Urinary bladder (tissue), 4 donors: ENCODE measurements at places on chromosomes 6 and 20.
A peak's percentile ranks its signal among the peaks of the same experiment; 100 is the strongest.

DNA sequence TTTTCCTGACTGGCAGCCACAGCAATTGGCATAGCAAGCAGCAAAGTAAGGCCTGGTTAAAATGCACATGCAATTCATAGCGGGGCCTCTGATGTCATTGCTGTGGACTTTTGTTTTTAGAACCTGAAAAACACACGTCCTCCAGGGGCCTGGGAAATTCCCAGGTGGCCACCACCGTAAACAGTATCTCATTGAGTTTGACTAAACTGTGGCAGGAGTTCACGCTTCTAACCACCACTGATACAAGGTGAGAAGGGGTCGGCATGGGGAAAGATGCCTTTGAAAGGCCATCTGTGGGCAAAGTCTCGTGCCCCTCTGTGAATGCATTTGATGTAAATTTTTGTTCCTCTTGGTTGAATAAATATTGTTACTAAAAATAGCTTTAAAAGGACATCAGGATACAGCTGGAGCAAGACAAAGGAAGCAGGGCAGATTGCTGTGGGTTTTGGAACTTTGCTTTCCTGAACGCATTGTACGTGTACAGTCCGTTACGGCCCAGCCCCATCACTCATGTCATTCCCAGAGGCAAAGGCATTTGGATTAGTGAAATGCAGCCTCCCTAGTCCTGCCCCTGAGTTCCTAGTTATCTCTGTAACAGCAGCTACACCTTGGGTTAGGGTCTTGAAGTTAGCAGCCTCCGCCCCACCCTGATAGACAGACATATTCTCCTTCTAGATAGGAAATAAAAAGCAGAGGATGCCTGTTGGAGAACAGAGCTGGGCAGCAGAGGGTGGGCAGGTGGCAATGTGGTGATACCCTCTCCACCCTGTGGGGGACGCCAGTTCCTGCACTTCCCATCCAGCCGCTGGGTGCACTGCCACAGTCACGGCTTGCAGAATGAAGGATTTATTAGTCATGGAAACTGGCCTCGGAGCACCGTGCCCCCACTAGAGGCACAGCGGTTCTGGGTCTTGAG, 80.3 kb downstream of the ZDHHC14 start:
- no peak for DNase-seq

- DNase-seq: no peak
Measured at GRCh38 chr6:32779036-32779435, 15.7 kb upstream of the HLA-DQB2 start.

GRCh38 chr20:8330319-8330784, 198.3 kb downstream of the PLCB1 start:
- no peak for DNase-seq

- DNase-seq: no peak
Measured at GRCh38 chr6:36827261-36828079, 11.8 kb downstream of the CPNE5 start.

DNA sequence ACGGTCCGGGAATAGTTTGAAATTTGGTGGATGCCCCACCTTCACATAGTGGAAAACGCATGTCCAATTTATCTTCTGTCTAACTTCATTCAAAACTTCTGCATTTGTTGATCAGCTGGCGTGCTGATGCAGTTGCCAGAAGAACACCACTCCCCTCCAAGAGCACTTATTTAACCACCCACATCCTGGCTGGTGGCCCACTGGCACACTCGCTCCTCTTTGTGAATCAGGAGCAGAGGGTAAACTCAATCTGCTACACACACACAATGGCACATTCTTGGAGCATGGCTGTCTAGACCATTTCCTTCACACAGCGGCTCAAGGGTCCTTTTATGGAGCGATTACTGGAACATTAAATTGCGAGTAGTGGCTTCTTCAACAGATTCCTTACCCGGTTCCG, 55.1 kb upstream of the CEP162 start:
- DNase-seq: no peak

DNA sequence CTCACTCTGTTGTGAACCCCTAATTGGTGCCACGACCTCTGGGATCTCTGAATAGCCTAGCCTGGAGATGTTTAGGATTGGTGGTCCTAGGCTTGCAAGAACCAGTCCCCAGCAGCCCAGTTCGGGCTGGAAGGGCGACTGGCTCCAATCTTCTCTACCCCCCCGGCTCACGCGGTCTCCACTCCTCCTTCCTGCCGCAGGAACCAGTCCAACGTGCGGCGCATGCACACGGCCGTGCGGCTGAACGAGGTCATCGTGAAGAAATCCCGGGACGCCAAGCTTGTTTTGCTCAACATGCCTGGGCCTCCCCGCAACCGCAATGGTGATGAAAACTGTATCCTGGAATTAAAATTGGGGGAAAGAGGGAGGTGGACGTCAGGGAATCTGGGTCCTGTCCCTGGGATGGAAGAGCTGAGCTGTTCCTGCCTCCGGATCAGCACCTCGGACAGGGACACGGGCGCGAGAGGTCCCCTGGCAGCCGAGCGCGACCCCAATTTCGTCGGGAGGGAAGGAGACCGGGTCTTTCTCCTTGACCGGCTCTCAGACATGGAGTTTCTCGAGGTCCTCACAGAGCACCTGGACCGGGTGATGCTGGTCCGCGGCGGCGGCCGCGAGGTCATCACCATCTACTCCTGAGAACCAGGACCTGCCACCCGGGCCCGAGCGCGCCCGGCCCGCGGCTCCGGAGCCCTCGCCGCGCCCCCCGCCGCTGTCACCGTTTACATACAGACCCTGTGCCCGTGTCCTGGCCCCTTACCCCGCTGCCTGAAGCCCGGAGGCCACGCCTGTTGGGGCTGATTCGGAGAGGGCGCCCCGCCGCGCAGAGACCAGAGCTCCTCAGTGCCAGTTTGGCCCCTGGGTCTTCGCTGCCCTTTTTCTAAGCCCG, 28.2 kb downstream of the SLC12A5 start:
- no peak for DNase-seq

DNA sequence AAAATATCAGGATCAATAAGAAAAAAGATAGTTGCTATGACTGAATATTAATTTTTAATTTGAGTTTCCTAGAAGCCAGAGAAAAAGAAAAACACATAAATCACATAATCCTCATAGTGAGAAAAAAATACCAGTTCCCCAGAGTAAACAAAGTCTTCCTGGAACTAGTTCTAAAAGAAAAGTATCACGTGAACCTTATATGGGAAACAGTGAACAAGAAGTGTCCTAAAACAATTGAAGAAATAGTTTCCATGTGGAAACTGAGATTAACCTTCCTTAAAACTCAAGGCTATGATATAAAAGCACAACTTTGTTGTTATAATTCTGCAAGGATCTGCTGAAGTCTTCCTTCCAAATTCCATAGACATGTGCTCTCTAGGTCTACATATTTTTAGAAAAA, 50.6 kb downstream of the RCAN2 start:
- no peak for DNase-seq

- no peak for DNase-seq
Measured at GRCh38 chr6:118017301-118017848, 110.3 kb downstream of the SLC35F1 start.

DNA sequence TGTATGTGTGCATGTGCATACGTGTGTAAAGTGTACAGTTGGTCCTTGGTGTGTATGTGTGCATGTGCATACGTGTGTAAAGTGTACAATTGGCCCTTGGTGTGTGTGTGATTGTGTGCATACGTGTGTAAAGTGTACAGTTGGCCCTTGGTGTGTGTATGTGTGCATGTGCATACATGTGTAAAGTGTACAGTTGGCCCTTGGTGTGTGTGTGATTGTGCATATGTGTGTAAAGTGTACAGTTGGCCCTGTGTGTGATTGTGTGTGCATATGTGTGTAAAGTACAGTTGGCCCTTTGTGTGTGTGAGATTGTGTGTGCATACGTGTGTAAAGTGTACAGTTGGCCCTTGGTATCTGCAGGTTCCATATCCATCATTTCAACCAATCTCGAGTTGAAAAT, 5.1 kb upstream of the LIME1 start:
- DNase-seq: no peak

GRCh38 chr6:137269803-137270202, 50.6 kb upstream of the IFNGR1 start:
- no peak for DNase-seq

GRCh38 chr6:112920994-112921393, 573.9 kb downstream of the RFPL4B start:
- DNase-seq: no peak

DNA sequence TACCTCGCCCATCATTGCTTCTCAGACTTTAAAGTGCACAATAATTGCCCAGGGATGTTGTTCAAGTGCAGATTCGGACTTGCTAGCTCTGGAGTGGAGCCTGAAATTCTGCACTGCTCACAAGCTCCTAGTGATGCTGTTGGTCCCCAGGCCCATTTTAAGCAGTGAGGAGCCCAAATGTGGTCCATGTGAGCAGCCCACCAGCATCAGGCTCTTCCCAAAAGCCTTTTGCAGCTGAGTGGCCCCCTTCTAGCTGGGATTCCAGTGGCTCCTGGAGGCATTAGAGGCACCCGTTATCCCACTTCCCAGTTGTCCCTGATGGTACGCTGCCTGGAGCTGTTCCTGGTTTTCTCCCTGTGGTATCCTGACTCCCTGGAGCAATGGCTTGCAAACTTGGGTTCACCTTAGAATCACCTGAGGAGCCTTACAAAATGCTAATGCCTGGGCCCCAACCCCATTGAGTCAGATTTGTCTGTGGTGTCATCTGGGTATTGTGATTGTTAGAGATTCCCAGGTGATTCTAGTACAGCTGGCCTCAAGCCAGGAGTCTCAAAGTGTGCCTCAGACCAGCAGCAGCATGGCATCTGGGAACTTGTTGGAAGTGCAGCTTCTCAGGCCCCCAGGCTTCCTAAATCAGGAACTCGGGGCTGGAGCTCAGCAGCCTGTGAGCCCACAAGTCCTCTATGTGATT, 186.9 kb upstream of the SLC24A3 start:
- DNase-seq: no peak

- DNase-seq: no peak
Measured at GRCh38 chr6:35170166-35170565, 29.0 kb upstream of the TCP11 start.

DNA sequence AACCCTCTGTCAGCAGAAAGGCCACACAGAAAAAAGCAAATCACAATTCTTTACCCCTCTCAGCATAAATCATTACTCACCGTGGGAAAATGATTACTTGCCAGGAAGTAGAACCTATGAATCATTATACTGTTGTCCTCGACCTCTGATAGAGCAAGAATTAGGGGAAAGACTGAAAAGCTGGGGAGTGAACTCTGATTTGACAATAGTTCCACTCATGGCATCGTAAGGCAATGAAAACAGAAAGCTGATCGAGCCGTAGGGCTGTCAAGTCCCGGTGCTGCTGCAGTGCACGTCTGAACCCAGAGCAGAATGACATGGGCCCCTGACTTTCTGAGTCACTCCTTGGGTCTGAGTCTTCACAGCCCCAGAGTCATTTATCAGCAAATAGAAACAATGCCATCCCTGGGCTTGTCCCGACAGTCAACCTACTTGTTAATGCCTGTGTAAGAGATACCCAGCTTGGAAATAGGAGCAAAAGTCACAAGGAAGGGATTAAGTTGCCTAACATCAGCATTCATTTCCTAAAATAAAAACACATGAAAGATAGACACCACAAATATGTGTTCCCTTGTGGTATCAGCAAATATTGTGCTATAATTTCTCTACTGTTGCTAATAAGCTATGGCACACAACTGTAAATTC, 224.8 kb upstream of the MARCKS start:
- peak; percentile 77 for DNase-seq

- DNase-seq: no peak
Measured at GRCh38 chr6:85283436-85283835, 166.4 kb upstream of the NT5E start.

- no peak for DNase-seq
Measured at GRCh38 chr6:170290296-170291128, at the start of gene DLL1. Gene DLL1, minus strand, starts transcription at chr6:170291078. Its CDS starts 939 bp downstream, at chr6:170290139.

DNA sequence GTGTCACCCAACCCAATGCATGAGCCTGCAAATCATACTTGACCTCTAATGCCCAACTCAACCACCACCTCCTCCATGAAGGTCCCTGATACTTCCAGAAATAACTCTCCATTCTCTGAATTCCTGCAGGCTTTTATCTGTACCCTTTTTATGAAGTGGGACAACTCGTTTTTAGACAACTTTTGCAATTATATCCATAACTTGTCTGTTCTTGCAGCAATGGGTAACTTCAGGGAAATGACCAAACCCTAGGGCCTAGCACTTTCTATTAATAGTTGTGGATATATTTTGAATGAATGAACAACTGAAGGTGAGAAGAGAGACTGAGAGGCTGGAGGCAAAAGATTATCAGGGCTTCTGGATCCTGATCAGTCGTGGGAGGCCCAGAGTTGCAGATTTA, 236.6 kb upstream of the MOCS1 start:
- no peak for DNase-seq

DNA sequence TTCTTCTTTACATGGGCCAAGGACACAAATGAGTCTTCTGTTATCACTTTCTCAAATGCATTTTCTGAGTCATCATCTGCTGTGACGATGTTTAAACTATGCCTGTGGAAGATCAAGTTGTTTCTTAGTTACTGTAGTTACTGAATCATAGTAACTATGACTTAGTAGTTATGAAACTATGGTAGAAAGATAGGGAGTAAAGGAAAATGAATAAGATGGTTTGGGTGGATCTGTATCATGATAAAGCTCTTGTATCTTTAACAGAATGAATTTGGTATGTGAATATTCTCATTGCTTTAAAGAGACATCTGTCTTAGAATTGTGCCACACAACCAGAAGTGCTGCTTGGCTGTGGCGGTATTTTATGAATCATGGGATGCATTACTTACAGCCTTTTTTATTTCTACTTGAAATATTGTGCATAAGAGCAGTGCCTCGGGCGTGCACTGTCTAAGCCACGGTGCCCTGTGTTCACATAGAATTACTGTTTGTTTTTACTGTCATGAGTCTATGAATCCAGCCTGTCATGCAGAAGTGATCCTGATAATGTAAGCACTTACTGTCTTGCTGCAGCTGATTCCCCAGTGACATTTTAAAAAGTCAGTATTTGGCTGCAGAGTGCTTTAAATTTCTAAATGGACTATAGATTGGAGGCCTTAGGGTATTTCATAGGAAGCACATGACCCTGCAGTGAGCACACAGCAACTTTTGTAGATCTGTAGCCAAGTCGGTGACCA, 215.2 kb downstream of the TMEM242 start:
- no peak for DNase-seq

- DNase-seq: no peak
Measured at GRCh38 chr6:107866606-107867301, 42.6 kb upstream of the SCML4 start.

- no peak for DNase-seq
Measured at GRCh38 chr6:73409395-73409794, 14.8 kb downstream of the DDX43 start.

- DNase-seq: no peak
Measured at GRCh38 chr6:142867355-142867801, 77.6 kb downstream of the HIVEP2 start.

GRCh38 chr6:29647927-29648642, 8.8 kb upstream of the MOG start:
- no peak for DNase-seq

GRCh38 chr20:25038591-25039015, 19.3 kb downstream of the ACSS1 start:
- DNase-seq: no peak

GRCh38 chr6:35796236-35796635, 887 bp downstream of the CLPS start:
- no peak for DNase-seq

GRCh38 chr6:167811040-167811439, 15.7 kb upstream of the AFDN start:
- no peak for DNase-seq

GRCh38 chr6:133512410-133513016, 271.4 kb downstream of the EYA4 start:
- DNase-seq: no peak
